ENCODE measurements at places on chromosomes 1 and 21.

- DNase-seq = no peak
- no peaks in the 10 kb centered on the region for H3K36me3 ChIP-seq
- H3K4me3 ChIP-seq = no peak overlapping the region
- no peak overlapping the region for H3K27ac ChIP-seq
- no peaks in the 10 kb centered on the region for H3K27me3 ChIP-seq
These were observed 15.3 kb upstream of the AHCYL1 start for GRCh38 chr1:109969146-109969829.

- peaks cover 2% of the 10 kb centered on the region for H3K36me3 ChIP-seq
- peak overlapping the region; percentile 87 for H3K4me3 ChIP-seq
- peaks cover 18% of the 10 kb centered on the region for H3K4me1 ChIP-seq
- no peak for DNase-seq
These were observed 41.6 kb upstream of the VWA5B1 start for GRCh38 chr1:20248971-20249612.

- H3K4me3 ChIP-seq = no peak overlapping the region
- peaks cover 8% of the 10 kb centered on the region for H3K4me1 ChIP-seq
- peaks cover 40% of the 10 kb centered on the region for H3K27me3 ChIP-seq
- no peaks in the 10 kb centered on the region for H3K36me3 ChIP-seq
- peak overlapping the region; percentile 29 for H3K27ac ChIP-seq
- no peak for DNase-seq
These were observed 5.7 kb downstream of the GPR88 start for GRCh38 chr1:100543640-100544039.

DNA sequence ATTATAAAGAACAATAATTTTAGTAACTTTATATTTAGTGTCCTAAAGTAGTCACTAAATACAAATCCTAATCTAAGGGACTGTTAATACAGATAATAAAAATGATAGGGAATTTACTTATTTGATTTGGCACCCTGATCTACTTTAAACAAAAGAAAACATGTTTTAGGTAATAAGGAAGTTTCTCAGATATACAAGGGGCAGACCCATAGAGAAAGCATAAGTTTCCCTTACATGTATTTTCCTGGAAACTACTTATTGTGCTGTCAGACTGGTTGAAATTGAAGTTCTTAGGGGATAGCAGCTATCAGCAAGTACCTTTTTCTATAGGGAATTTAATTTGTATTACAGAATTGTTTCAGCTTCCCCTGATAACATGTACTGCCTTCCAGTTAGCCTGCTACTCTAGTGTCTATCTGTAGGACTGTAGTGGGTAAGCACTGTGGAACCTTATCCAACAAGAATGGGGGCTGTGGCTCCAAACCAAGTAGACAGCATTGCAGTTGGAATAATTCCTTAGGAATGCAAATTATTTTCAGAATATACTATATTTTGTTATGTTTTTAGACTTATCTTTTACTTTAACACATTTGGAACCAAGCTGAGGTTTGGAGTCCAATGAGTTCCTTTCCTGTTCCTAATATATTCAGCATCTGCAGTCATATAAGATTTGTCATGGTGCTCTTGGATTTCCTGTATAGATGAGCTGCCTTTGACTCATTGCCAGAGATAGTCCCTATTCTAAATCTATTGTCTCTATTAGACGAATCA, 14.7 kb downstream of the MSH4 start:
- H3K27me3 ChIP-seq = no peaks in the 10 kb centered on the region
- H3K4me3 ChIP-seq = no peak overlapping the region
- no peaks in the 10 kb centered on the region for H3K4me1 ChIP-seq

GRCh38 chr1:14598007-14598497, 433 bp upstream of the KAZN start:
- H3K36me3 ChIP-seq = no peaks in the 10 kb centered on the region
- H3K27ac ChIP-seq = no peak overlapping the region
- DNase-seq = no peak
- no peak overlapping the region for H3K4me3 ChIP-seq

DNA sequence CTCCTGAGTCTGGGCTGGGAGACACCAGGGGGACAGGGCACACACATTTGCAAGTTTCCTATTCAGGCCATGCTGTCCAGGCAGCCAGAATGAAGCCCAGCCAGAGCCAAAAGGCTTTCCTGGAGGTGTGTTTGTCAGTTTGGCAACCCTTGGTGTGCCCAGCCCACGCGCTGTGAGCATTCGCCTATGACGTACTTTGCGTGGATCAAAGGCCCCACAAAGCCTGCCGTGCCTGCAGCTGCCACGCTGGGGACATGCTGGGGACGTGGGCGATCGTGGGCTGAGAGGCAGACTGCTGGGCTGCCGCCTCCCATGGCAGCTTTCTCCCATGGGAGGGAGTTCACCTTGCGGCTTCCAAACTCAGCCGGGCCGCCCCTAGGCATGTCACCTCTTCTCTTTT, 57.5 kb downstream of the CD247 start:
- H3K4me3 ChIP-seq = no peak overlapping the region
- no peaks in the 10 kb centered on the region for H3K36me3 ChIP-seq
- no peaks in the 10 kb centered on the region for H3K27me3 ChIP-seq
- peak overlapping the region; percentile 97 for H3K27ac ChIP-seq
- DNase-seq = peak; percentile 37

DNA sequence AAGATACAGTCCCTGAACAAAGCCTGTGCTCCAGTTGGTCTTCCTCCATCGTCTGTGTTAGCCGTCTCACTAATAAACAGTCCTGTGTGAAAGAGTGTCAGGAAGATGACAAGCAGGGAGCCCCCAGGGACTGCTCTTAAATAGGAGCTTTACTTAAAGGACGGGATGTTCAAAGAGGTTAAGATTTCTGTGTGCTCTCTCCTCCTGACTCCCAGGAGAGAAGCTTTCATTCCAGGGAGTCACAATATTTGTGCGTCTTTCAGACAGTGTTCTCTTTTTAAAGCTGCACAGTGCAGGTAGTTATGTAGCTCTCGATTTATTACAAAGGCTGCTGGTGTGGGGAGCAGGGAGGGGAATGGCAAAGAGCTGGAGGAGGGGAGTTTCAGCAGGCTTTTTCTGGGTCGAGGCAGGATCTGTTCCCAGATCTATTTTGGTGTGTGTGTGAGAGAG, 43.5 kb downstream of the STYXL2 start:
- no peak for DNase-seq
- no peaks in the 10 kb centered on the region for H3K36me3 ChIP-seq
- no peak overlapping the region for H3K4me3 ChIP-seq
- no peak overlapping the region for H3K27ac ChIP-seq
- H3K4me1 ChIP-seq = no peaks in the 10 kb centered on the region
- H3K27me3 ChIP-seq = peaks cover 46% of the 10 kb centered on the region

DNA sequence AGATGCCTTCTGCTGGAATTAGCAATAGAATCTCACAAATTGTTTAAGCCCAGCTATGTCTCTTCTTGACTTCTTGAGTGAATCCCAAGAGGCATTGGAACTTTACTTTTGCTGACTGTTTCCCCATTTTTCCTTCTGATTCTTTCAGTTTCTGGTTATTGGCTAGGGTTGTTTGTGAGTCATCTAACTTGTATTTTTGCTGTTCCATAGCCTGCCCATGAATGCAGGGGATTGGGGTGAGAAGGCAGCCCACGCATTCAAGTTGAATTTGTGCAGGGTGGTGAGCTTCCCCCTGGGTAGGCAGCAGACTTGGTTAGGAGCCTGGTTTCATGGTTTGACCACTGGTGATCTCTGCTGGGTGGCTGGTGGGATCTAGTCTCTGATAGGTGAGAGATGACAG, 10.4 kb upstream of the KLF17 start:
- H3K27me3 ChIP-seq = peaks cover 61% of the 10 kb centered on the region
- H3K4me3 ChIP-seq = no peak overlapping the region
- peaks cover 2% of the 10 kb centered on the region for H3K4me1 ChIP-seq
- no peak for DNase-seq
- H3K36me3 ChIP-seq = no peaks in the 10 kb centered on the region

DNA sequence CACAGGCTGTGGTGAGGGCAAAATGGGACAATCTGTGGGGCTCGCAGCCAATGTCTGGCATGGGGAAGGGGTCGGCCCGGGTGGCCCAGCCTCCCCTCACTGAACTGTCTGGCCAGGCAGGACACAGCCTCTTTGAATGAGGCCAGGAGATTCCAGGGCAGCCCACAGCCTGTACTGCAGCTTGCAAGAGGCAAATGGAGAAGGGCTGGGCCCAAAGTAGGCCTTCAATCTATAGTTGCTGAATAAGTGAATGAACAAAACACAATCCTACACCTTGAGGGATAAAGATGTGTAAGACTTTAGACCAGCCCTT, 23.2 kb downstream of the SLC27A3 start:
- H3K4me1 ChIP-seq = peaks cover 13% of the 10 kb centered on the region
- DNase-seq = no peak
- H3K27ac ChIP-seq = peak overlapping the region; percentile 32
- H3K4me3 ChIP-seq = no peak overlapping the region

- peaks cover 50% of the 10 kb centered on the region for H3K27me3 ChIP-seq
- H3K36me3 ChIP-seq = peaks cover 6% of the 10 kb centered on the region
- no peak for DNase-seq
- H3K4me3 ChIP-seq = no peak overlapping the region
These were observed 5.6 kb downstream of the PTPRF start for GRCh38 chr1:43536196-43536863.

- DNase-seq = no peak
- peaks cover 3% of the 10 kb centered on the region for H3K4me1 ChIP-seq
- H3K4me3 ChIP-seq = no peak overlapping the region
- H3K36me3 ChIP-seq = peaks cover 2% of the 10 kb centered on the region
- H3K27ac ChIP-seq = no peak overlapping the region
These were observed 12.3 kb upstream of the RIMKLA start for GRCh38 chr1:42368096-42368795.

DNA sequence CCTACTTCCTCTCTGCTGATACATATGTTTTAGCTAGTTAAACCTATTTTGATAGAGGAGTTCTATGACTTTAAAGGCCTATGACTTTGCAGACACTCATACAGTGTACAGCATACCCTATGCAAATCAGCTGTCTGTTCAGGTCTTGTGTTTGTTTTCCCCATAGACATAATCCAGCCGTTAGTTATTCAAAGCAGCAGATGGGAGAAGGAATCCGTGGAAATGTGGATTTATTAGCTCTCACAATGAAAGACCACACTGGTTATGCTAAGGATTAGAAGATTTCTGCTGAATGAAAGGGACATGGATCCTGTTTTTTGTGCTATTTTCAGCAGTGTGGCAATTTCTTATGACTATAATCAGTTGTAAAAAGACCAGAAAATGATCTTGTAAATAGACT, 59.8 kb downstream of the MAST2 start:
- no peak overlapping the region for H3K27ac ChIP-seq
- DNase-seq = no peak
- no peak overlapping the region for H3K4me3 ChIP-seq
- no peaks in the 10 kb centered on the region for H3K36me3 ChIP-seq

GRCh38 chr1:221283532-221283931, 404.3 kb downstream of the HLX start:
- DNase-seq = no peak
- H3K36me3 ChIP-seq = no peaks in the 10 kb centered on the region

DNA sequence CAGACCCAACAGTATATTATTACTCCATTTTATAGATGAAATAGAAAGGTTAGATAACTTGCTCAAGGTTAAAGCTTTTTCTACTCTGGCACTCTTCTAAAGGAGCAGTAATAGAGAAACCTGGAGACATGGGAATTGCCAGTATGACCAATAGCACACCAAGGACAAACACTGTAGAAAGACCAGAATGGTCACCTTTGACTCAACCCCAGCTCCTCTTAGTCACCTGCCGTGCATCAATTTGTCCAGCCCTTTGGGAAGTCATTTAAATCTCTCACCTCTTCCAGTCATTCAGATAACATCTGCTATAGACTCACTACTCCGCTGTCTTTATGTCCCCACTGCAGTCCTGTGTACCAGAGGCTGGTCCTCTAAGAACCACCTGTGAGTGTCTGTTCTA, 23.9 kb upstream of the SLC44A3 start:
- no peak overlapping the region for H3K4me3 ChIP-seq
- peaks cover 2% of the 10 kb centered on the region for H3K4me1 ChIP-seq
- no peaks in the 10 kb centered on the region for H3K27me3 ChIP-seq
- H3K36me3 ChIP-seq = no peaks in the 10 kb centered on the region
- no peak overlapping the region for H3K27ac ChIP-seq

DNA sequence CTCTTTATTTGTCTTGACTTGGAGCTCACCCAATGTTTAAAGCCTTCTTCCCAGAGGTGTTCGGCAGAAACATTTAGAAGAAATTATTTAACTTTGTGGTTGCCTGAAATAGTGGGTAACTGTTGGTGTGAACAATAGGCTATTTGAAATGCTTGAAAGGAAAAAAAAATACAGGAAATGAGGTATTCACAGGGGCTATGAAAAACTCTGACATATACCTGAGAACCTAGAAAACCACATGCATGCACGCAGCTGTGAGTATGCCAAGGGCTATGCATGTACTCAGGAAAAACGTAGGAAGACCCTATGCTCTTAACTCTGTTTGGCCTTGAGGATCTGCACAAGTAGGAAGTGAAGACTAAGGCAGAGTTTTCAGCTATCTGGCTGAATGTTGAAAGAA, 16.4 kb upstream of the RNF186 start:
- H3K4me1 ChIP-seq = no peaks in the 10 kb centered on the region
- DNase-seq = no peak
- no peak overlapping the region for H3K4me3 ChIP-seq
- no peak overlapping the region for H3K27ac ChIP-seq
- peaks cover 8% of the 10 kb centered on the region for H3K36me3 ChIP-seq

- no peaks in the 10 kb centered on the region for H3K36me3 ChIP-seq
- peaks cover 37% of the 10 kb centered on the region for H3K27me3 ChIP-seq
- no peak for DNase-seq
These were observed 258.7 kb upstream of the AJAP1 start for GRCh38 chr1:4395676-4396075.

DNA sequence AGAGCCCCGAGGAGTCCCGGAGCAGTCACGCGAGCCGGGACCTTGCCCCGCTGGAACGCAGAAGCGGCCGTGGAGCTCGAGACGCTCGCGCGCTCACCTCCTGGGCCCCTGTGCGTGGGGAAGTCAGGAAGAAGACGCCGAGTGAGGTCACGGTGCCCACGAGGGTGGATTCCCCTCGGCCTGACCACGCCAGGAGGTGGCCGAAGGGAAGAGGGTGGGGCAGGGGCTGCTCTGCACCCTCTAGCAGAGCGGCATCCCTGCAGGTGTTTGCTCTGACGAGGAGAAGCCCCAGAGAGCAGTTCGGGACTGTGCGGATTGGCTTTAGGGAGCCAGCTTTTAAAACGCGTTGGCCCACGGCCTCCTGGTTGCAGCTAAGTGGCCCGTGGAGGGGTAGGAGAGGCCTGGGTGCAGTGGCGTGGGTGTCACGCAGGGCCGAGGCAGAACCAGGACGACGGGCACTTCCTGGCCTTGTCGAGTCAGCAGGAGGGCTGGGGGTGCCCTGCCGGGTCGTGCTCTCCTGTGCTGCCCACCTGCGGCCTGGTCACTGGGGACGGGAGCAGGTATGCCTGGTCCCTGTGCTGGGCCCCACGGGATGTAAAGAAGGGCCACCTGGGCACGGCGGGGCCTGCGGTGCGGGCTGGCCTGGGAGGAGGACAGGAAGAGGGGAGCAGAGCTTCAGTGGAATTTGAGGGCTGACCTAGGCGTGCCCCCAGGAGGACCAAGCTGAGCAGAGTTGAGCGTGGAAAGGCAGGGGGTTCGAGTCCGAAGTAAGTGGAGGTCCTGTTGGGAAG, 1.0 kb downstream of the PDXK start:
- H3K36me3 ChIP-seq = no peaks in the 10 kb centered on the region
- DNase-seq = no peak
- no peaks in the 10 kb centered on the region for H3K27me3 ChIP-seq
- H3K4me1 ChIP-seq = peaks cover 15% of the 10 kb centered on the region
- peak overlapping the region; percentile 67 for H3K27ac ChIP-seq
- peak overlapping the region; percentile 93 for H3K4me3 ChIP-seq

- no peak overlapping the region for H3K27ac ChIP-seq
- no peak overlapping the region for H3K4me3 ChIP-seq
- H3K27me3 ChIP-seq = peaks cover 5% of the 10 kb centered on the region
- H3K4me1 ChIP-seq = peaks cover 7% of the 10 kb centered on the region
- DNase-seq = no peak
These were observed 38.3 kb downstream of the YY1AP1 start for GRCh38 chr1:155650231-155650757.

Data from T-helper 17 cell (primary cell).